ENCODE measurements at places on chromosomes 1 and 21.

DNA sequence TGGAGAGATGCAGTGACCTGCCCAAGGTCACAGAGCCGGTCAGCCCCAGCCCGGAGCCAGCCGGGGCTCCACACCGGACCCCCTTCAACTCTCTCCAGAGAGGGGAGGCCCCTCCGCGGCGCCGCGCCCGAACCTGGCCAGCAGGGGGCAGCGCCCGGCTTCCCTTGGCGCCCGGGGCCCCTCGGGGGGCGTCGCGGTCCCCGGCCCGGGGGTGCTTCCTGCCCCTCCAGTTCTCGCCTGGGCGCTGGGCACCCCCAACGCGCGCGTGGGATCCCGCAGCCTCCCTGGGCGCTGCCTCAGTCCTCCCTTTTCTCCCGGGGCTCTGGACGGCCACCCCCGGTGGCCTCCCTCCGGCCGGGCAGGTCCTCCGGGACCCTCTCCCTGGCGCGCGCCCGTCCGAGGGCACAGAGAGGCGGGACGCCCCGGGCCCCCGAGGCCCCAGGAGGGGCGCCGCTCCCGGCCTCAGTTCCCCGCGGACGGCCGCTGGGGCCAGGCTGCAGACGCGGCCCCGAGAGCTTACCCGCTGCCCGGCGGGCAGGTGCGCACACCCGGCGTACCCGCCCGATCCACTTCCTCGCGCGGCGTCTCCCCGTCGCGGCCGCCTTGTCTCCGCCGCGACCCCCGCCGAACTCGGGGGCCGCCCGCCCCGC lies 406 bp downstream of the HTR1D start:
- peak; percentile 12 for DNase-seq

DNA sequence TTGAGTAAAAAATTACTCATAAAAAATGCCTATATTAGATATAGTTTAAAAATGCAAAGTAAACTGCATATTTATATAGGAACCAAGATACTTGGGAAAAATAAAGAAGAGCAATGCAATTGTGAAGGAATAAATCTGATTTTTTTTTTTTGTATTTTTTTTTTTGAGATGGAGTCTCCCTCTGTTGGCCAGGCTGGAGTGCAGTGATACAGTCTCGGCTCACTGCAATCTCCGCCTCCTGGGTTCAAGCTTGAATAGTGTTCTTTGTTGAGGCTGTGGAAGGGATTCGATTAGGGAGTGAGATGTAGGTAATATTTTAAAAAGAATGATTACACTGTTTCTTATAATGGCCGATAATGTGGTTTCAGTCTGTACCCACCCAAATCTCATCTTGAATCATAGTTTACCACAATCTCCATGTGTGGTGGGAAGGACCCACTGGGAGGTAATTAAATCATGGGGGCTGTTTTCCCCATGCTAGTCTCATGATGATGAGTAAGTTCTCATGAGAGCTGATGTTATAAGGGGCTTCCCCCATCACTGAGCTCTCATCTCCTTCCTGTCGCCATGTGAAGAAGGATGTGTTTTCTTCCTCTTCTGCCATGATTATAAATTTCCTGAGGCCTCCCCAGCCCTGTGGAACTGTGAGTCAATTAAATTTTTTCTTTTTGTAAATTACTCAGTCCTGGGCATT lies 1765.9 kb downstream of the PLA2G4A start:
- no peak for DNase-seq

- no peak for DNase-seq
Observed at GRCh38 chr21:46213620-46214286, 14.8 kb downstream of the LSS start.

GRCh38 chr1:18632218-18632588 lies 1.6 kb downstream of the PAX7 start:
- no peak for DNase-seq

GRCh38 chr1:24764848-24765247 lies 19.6 kb downstream of the CLIC4 start:
- no peak for DNase-seq

- DNase-seq, result no peak
Observed at GRCh38 chr1:198367296-198367695, 173.2 kb downstream of the ATP6V1G3 start.

DNA sequence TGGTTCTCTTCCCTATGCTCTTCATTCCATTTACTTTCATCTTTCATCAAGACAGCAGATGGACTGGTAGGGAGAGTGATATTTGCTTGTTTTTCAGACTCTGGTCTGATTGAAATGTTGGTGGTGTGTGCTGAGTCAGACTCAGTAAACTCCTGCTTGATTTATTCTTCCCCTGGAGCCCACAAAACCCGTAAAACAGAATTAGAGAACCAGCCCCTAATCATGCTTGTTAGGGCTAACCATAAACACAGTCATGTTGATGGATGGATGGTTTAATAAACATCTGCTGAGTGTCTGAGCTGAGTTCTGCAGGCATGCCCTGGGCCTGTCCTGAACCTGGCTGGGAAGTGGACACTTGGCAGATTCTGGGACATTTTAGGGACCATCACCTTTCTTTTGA lies 24.8 kb downstream of the NOS1AP start:
- DNase-seq, result no peak

- DNase-seq, result no peak
Observed at GRCh38 chr1:109912873-109913272, 2.2 kb downstream of the CSF1 start.

All from stimulated activated CD4-positive, alpha-beta T cell treated with anti-CD3 and anti-CD28 coated beads, Interleukin-12 subunit alpha, Interleukin-12 subunit beta, amount 100 ng/mL, for 24 hours (primary cell).